RWPE1 (cell line): ENCODE measurements at places on chromosomes 4 and X.
A peak's percentile ranks its signal among the peaks of the same experiment; 100 is the strongest.

DNA sequence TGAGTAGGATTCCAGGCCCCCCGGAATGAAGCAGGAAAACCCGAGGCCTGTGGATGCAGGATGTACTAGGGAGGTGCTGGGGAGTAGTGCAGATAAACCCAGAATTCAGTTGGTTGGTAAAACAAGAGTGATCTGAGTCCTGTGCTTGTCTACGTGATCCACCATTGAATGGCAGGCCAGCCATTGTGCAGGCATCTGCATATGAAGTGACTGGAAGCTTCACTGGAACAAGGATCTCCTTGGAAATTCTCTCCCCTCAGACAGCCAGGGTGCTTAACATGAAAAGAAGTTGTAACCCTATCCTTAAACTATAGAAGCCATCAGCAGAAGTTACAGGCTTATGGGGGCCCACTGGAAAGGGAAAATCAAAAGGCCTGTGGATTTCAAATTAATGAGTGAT is 656 bp upstream of the GSPT2 start:
- no peak for DNase-seq

DNA sequence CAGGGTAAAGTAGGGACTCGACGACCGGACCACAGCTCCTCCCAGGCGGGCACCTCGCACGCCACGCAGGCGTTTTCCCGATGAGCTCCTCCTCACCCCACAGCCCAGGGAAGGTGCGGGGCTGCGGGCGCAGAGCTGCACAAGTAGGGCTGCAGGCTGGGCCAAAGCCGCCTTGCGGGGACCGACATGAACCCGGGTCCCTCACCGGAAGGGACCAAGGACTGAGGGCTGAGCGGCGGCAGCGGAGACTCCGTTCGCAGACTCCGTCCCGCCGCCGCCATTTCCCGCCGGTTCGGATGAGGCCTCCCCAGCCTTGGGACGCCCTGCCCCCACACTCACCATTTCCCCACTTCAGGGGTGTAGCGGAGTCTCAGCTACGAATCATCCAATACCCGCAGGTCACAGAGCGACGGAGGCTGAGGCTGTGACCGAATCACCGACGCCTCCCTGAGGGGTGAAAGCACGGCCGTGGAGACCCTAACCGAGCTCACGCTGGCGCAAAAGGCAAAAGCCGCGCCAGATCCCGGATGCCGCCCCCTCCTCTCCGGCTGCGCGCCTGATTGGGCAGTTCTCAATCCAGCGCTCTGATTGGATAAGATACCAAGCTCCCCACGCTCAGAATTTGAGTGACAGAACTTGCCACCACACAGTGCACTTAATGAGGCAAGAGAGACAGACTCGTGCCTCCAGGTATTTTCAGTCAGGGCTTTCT is at the start of gene ZNF732:
ZNF732 (minus strand) TSS at position 506 of the 712 bp plus-strand sequence; CDS start at position 342, 164 bp downstream.
- peak; percentile 95 for DNase-seq

DNA sequence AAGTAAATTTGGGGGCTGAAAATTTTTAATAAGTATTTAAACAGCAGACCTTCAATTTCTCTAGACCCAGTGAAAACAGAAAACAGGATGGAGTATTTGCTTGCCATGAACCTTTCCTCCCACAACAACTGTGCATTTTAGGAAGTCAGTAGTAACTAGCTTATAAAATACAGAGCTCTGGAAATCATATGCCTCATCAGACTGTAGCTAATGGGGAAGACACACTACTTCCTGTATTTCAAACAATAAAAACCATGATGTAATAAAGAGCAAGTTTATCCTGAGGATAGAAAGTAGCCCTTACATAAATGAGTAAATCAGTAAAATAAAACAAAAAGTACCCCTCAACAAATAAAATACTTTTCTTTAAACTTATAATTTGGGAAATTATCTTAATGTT is 280.1 kb upstream of the ZFP42 start:
- no peak for DNase-seq

DNA sequence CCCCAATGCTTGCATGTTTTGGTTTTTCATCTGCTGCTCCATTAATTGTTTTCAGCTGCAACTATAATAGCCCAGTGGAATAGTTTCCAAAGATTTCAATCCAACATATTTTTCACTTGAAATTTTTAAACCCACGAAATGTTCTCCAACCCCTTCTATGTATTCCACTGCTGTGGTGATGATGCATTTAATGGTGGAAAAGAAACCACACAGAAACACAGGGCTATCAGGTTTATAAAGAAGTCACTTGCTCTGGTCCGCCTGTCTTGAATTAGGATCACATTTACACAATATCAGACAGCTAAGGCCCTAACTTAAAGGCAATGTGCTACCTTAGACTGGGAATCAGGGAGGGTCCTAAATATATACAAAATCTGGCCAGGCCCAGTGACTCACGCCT is 35.0 kb downstream of the OPHN1 start:
- no peak for DNase-seq

- no peak for DNase-seq
Measured at GRCh38 chrX:115337491-115338144, 48.1 kb downstream of the LUZP4 start.

DNA sequence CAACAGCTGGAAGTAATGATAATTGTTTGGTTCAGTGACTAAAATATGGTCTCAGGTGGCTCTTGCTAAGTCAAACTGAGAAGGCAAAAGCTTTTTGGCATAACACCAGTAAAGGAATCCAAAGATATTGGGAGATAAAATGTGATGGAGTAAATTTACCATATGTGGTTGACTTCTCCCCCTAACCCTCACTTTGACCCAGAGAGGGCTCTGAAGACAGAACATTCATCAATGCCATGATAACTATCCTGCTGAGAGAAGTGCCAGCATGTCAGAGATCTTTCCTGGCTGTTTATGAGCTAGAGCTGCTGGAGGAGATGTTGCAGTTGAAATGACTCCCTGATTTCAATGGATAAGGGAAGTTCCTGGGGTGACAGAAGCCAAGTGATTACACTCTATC is 213.4 kb downstream of the SPCS3 start:
- no peak for DNase-seq

DNA sequence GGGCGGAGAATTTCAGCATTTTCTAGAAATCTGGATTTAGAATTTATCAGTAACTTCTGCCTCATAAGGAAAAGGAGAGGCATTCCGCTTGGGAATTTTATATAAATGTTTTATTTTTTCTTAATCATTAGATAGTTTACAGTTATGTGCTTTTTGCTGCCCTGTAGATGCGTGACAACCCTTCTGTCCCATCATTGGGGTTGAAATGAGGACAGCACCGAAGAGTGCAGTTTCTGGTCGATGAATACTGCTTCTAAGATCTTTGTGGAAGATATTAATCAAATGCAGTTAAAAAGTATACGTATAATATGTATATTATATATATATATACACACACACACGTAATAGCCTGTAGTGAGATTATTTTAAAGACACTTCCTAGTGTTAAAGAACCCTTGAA is 1.5 kb downstream of the RBPJ start:
- no peak for DNase-seq

DNA sequence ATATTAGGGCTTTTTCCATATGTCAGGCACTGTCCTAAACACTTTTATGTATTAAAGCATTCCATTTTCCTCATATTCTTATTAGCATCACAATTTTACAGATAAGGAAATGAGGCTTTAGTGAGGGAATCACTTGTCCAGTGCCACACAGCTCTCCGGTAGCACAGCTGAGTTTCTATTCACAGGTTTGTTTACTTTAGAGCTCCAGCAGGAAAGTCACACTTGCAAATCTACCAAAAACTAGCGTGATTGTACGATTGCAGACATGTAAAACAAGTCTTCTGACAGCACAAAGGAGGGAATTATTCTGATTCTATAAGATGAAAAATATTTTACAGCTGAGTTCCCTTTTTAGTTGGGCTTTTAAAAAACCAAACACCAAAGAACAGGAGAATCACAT is 472.1 kb downstream of the TMA16 start:
- no peak for DNase-seq

DNA sequence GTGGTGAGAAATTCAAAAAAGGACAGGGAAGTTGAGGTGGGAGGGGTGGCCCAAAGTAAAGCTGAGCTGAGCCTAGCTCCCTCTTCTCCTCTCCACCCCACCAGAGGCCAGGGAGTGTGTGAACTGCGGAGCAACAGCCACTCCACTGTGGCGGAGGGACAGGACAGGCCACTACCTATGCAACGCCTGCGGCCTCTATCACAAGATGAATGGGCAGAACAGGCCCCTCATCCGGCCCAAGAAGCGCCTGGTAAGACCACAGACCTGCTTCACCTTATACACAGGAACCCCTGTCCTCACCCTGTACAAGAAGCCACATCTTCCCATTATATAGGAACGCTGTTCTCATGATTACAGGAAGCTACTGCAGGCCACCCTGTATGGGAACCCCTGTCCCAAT is 5.8 kb downstream of the GATA1 start:
- no peak for DNase-seq

- DNase-seq: peak; percentile 12
Measured at GRCh38 chr4:566508-567295, 9.4 kb downstream of the TMEM271 start.

GRCh38 chrX:11287505-11287904 is 5.7 kb upstream of the AMELX start:
- DNase-seq: peak; percentile 3

DNA sequence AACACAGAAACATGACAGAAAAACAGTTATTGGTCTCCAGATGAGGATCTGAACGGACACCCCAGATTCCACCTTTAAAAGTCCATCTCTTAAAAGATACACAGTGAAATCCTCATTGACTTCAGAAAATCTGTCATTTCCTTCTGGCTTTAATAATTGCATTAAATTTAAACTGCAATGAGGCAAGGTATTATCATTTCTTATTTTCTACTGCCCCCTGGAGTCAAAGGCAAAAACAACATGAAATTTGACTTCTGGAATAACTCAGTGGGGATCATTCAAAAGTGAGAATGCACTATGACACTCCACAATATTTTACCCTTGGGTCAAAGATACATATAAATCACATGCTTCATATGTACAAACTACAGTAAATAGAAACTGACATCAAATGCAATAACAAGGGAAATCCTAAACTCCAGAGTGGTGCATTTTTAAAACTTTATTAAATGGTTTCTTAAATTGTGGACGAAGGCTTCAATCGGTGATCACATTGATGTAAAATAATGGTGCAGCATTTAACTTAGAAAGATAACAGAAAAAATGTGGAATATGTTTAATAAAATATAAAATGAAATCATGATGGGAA is 56.4 kb upstream of the SPANXN1 start:
- peak; percentile 1 for DNase-seq

GRCh38 chr4:8560265-8561047 is 19.7 kb upstream of the GPR78 start:
- no peak for DNase-seq

DNA sequence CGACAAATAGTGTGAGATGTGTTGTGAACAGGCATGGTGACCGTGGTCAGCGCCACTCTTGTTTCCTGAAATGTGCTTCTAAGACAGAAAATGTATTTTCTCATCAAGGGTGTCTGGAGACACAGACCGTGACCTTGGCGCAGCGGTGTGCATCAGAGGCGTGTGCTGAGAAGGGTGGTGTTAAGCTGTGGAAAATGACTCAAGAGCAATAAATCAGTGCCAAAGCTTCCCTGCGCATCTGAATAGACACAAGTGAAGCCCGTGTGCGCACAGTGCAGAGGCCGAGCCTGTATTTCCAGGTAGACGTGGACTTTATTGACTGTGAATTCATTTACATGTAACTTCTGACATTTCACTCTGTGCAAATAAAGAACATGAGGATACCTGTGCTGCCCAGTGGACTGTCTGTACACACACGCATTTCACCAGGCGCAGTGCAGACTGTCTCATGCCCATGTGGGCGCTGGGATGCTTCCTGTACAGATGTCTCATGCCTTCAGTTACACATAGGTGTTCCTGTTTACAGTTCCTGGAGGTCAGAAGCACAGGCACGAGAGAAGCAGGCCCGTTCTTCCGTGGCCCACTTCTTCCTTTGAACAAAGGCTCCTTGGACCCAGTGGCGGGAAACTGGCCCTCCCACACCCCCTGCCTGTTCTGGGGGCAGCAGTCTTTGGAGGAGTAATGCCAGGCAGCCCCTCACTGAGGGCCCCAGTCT is 31.9 kb downstream of the NSG1 start:
- no peak for DNase-seq

DNA sequence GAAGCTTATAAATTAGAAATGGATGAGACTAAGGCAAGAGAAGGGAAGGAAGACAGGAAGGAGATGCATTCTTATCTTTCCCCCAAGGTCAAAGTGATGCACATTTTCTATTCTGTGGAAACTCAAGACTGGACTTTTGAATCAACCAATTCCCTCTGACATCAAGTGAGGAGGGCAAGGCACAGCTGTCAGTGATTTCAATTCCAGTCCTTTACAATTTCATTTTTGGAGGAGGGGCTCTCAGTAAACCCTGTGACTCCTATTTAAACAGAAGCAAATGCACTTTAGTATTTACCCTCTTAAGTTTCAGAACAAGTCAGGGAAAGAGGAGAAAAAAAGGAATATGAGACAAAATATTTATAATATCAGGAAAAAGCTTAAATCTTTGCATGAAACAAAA is 134.0 kb downstream of the MGST2 start:
- no peak for DNase-seq

- no peak for DNase-seq
Measured at GRCh38 chr4:176409627-176410026, 89.9 kb downstream of the SPCS3 start.

DNA sequence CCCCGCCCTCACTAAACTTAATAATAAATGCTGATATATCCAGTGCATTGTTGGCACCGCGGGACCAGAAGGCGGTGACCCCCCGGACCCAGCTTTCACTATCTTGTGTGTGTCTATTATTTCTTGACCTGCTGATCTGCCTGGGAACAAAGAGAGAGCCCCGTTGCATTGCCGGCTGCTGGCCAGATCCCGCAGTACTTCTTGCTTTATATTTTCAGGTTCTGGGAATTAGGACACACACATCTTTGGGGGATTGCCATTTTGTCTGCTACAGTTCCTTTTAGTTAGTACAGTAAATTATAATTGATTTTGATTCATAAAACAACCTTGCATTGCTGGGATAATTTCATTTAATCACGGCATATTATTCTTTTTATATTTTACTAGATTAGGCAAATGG is 2.2 kb upstream of the RTL8B start:
- no peak for DNase-seq

- peak; percentile 7 for DNase-seq
Measured at GRCh38 chrX:155313766-155314165, 20.6 kb downstream of the CLIC2 start.

GRCh38 chr4:75549019-75549418 is 6.8 kb upstream of the ODAPH start:
- DNase-seq: no peak

DNA sequence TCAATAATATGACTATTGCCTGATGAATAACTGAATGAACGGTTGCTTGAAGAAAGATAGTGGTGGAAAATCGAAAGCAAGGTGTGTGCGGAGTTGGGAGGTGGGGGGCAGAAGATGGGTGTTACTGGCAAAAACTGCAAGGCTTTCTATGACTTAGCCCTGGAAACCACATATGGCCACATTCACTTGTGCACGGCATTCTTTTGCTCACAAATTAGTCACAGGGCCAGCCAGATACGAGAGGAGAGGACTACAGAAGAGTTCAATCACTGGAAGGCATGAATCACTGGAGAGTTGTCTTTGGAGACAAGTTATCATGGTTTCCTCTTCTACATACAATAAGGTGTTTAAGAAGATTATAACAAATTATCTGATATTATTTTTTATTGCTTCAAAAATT is 626.5 kb upstream of the CPEB2 start:
- DNase-seq: no peak
